ENCODE measurements at places on chromosomes 5 and 9. TPM values are rescaled to one million over a fixed set of nuclear protein-coding genes. Genes with fewer than 3 reads are reported as not detected.

- DNase-seq, result no peak
Measured at GRCh38 chr5:139399501-139400121, 4.3 kb downstream of the SPATA24 start.

DNA sequence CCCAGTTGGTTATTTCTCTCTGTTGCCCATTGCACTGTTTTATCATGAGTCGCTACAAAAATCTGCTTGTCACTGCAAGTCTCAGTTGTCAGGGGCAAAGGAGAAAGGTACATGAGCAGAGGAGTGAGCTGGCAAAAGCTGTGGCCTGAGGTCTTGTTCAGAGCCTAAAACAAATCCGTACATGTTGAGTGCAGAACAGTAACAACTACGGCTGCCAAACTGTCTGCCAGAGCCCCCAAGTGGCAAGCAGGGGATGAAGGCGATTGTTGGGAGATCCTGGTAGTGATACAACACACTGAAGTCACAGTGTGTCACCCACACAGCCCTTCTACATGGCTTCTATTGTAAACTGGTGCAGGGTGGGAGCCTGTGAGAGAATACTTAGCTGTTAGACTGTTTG is 50.9 kb downstream of the BRINP1 start:
- no peak for DNase-seq

DNA sequence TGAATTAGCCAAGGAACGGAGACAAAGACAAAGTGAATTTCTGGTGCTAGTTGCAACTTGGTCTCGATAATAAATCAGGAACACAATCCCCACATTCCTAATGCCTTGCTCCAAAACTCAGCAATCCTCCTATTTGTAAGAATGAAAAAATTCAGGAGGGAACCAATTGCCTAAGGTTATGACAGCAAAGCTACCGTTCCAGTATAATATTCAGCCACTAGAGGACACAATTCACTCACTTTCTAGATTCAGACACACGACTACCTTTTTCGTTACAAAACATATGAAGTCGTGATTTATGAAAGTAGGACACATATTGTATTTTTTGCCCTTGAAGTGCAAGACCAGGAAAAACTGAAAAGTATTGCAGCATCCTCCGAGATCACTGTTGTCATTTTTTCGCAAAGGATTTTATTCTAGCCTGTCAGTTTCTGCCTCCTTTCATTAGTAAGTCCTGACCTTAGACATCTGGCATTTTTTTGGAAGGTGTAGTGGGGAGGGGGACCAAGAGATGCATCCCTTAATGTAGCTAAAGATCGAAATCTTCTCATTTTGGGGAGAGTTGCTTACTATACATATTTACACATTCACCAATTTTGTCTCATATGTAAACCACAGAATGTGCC is 133.1 kb downstream of the DOCK8 start:
- no peak for DNase-seq

- DNase-seq, result no peak
Measured at GRCh38 chr5:41539454-41539853, 29.1 kb upstream of the PLCXD3 start.

- DNase-seq, result no peak
Measured at GRCh38 chr9:4262735-4263141, 37.1 kb downstream of the GLIS3 start.

GRCh38 chr9:2413160-2413805 is 208.3 kb upstream of the VLDLR start:
- DNase-seq, result no peak

DNA sequence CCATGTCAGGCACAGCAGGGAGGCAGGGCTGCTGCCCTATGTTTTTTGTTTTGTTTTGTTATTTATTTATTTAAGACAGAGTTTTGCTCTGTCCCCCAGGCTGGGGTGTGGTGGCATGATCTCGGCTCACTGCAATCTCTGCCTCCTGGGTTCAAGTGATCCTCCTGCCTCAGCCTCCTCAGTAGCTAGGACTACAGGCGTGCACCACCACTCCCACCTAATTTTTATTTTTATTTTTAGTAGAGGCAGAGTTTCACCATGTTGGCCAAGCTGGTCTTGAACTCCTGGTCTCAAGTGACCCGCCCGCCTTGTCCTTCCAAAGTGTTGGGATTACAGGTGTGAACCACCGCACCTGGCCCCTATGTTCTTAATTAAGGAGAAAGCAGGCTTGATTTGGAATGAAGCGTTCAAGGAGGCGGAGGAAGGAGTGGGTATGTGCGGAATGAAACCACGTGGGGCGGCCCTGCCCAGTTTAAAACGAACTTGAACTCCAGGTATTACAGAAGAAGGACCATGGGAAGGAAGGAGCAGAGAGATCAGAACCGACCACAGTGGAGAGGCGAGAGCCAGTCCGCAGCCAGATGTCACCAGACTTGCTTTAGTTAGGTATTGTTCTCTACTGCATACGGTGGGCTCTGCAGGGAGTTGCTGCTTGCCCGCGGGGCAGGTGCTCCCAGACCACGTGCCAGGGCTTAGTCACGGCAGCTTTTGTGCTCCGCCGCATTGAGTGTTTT is 34.9 kb upstream of the EPB41L4B start:
- no peak for DNase-seq

DNA sequence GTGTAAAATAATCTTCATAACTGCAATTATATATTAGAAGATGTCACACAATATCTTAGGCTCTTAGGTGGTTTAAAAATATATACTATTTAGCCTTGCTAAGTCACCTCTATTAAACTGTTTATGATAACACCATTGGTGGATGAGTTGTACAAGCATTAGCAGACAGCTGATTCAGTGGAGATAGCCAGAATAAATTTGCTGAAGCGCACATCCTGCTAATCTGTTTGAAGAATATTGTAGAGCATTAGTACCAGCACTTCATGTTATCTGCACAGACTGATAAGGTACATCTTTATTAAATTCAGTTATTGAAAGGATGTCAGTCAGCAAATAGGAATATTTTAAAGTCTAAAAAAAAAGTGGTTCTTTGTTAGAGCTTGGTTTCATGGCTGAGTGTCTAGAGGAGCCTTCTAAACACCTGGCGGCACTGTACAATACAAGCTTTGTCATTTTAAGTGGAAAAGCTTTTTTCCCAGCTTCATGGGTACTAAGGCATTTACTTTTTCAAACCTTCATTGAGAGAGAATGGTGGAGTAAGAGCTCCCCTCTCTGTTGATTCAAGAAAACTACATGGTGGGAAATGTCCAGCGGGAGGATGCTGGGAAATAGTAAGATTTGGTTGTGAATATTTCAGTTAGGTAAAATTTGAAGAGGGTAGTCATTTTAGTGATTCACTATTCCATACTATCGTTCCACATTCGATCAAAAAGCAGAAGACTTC is 275.1 kb downstream of the SLF1 start:
- DNase-seq, result no peak

- peak; percentile 62 for DNase-seq
Measured at GRCh38 chr5:177133853-177134696, 502 bp downstream of the NSD1 start.

DNA sequence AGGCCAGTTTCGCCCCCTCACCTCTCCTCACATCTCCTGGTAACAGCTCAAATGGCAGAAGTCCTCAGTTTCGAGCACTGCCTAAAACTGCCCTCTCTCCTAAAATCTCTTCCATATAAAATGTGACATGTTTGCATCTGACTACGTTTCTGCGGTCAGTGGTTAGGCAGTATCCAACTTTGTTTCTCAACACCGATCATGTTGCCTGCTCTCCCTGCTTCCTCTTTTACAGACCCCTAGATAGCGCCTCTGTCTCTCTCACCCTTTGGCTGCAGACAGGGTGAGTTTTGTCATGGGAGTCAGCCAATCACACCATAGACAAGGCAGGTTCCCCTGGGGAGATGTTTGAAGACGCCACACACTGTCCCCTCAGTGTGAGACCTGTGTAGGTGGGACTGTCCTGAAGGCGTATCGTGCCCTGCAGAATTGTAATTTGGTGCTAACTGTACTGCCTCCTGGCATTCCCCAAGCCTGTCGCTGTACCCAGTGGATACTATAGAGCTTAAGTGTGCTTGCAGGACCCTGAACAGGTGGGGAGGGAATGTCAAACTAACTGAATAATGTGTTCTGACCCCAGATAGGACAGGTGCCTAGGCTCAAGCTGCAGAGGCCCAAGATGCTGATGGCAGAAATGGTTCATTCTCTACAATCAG is 1.1 kb downstream of the HEXB start:
- DNase-seq, result no peak

DNA sequence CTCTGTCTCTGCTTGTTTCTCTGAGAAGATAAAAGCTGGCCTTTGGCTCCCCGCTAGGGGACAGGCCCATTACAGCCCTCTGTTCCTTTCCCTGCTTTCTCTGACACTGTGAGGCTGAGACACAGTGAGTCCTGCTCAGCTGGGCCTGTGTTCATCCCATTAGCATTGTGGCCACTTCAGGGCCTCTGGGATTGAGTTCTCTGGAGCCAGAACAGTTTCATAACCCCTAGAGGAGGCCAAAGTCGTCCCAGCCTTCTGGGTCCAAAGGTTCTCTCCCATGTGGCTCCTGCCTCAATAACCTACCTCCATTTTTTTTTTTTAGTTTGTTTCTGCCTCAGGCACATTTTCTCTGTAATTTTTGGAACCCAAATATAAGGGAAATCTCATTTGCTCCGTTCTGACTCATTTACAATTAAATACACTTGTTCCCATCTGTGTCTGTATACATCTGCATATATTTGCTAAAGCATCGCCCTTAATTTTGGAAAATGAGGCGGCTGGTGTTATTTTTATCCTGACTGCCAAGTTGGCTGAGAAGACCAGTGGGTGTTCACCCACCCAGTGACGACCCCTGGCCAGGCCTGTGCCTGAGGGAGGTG is 27.3 kb upstream of the CTNNA1 start:
- DNase-seq, result no peak

DNA sequence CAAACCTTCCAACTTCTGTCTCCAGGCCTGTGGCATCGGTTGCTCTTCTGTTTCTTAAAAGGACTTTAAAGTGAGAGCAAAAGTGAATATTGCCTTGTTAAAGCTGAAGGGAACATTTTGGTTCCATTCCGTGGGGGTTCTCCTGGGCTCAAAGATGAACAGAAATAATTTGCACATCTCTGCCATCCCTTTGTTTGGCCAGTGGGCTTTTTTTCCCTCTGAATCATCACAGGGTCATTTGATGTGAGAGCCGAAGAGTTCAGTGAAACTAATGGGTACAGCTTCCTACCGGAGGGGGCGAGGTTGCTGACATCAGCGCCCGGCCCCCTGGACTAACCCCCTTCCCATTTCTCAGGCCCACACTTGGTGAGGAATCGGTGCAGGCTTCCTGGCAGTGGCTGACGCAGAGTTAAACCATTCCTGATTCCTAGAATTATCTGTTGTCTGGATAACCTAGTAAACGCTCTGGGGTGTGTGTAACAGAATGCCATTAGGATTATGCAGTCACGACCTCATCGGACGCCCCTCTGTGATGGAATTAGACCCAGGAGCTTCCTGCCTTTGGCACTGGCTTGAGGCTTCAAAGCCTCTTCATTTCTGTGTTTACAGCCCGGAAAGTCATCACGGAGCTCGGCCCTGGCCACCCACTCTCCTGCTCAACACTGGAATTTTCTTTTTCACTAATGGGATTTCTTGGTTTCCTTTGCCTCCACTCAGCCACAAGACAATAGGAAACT is 61.6 kb upstream of the RPL26L1 start:
- DNase-seq, result no peak

- DNase-seq, result no peak
Measured at GRCh38 chr5:97097326-97098230, 44.8 kb downstream of the LIX1 start.

- no peak for DNase-seq
Measured at GRCh38 chr9:72925891-72926290, 27.0 kb downstream of the ALDH1A1 start.

DNA sequence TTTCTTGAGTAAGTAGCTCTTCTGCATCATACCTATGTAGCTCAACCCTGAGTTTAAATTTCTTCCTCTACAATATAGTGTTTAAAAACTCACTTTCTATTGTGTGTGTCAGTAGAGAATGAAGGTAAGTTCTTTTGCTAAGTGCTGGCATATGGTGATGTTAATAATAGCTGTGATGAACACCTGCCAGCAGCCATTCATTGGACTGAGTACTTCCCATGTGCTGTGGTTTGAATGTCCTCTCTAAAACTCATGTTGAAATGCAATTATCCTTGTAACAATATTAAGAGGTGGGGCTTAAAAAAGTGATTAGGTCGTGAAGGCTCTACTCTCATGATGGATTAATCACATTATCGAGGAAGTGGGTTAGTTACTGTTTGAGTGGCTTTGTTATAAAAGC is 645.2 kb upstream of the RGMB start:
- DNase-seq, result no peak

DNA sequence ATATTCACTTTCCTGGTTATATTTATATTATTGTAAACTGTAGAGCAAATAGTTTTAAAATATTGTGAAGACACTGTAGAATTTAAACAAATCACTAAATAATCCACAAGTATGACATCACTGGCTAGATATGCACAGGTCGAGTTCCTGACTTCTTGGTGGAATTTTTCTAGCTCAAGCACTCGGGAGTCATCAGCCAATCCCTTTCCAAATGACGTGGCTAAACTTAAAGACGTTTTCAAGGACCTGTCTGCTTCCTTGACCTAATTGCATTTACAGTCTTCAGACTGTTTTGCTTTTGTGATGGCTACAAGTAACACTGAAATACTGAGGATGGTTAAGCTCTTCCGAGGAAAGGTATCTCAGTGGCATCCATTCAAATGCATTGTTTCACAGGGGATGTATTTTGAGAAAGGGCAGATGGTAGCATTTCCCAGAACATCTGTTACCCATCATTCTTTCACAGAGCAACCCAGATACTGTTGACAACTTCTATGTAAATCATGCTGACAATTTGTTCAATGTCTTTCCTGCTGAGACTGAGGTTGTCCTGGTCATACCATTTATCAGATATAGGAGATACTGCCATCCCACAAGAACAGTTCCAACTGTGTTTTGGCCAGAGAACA is 262.8 kb downstream of the CDH10 start:
- no peak for DNase-seq

DNA sequence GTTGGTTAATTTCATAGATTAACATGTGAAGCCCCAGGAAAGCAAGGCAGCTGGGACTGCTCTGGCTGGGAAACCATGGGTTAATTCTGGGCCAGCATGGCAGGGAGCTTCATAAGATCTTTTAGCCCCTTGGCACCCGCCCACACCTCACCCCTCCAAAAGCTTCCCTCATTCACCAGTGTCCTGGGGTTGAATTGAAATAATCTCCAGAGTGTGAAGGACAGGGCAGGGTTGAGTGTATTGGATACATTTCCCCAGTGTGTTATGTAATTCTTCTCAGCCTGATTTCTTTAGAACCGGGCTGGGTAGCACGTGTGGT is 19.4 kb downstream of the WNT8A start:
- no peak for DNase-seq

DNA sequence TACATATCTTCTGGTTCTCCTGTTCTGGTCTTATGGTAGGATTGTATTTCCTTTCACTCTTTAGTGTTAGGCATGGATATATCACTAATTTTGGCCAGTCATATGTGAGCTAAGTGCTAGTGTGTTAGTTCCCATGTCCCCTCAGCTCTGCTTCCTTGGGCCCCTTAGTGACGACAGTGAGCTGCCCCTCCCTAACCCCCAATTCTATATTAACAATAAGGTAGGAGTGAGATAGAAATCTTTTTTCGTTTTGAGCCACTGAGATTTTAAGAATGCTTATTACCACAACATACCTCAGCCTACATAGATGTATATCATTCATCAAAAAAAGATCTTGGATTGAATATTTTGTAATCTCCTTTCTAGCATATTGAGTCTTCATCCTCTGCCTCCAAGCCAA is 100.5 kb downstream of the PARP8 start:
- DNase-seq, result no peak

FOXD4L3 gene
- total RNA-seq, result not detected

PCDHB15 gene
- total RNA-seq, result not detected

ADGRV1 gene
- not detected for total RNA-seq

TAF1L gene
- not detected for total RNA-seq

PRRT1B gene
- not detected for total RNA-seq

NCS1 gene
- total RNA-seq, result 16.9 TPM

LEAP2 gene
- total RNA-seq, result 2.7 TPM

BAAT gene
- total RNA-seq, result not detected

Data from activated CD8-positive, alpha-beta memory T cell treated with anti-CD3 and anti-CD28 coated beads, Interleukin-2, amount 10 ng/mL, durations not matched to agents 7 days and 5 days (primary cell).